ENCODE measurements at places on chromosomes 7 and 10.

DNA sequence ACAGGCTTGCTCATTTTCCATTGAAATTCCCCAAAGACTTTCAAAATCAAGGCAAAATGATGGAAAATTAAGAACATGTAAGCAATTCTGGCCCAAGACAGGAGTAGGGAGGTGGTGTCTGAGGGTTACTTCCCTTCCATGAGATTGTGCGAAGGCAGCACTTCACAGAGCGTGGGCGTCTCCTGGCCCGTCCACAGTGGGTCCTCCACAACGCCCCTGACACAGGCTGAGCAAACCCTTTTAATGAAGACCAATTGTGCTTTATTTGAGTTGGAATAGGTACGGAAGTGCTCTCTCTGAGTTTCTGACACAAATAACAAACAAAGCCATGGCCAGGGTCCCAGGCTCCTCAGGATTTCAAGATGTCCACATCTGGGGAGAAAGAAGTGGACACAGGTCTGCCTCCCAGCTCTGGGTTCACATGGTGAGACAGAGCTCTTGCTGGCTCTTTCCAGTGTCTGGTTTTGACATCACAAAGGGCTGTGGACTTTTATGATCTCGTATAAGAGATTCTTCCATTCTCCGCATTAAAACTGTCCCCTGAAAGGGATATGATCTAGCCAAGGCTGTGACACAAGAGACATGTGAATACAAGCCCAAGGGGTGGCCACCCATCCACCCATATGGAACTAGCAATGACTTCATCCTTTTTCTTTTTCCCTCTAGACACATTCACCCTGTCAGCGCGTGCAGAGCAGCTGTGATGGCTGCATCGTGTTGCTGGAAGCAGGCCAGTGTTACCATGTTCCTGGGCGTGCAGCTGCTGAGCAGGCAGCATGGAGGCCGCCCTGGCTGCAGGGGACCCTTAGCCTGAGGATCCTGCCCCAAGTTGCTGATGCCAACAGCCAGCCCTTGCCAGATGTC is 145.6 kb downstream of the ADAM12 start:
- DNase-seq: no peak

DNA sequence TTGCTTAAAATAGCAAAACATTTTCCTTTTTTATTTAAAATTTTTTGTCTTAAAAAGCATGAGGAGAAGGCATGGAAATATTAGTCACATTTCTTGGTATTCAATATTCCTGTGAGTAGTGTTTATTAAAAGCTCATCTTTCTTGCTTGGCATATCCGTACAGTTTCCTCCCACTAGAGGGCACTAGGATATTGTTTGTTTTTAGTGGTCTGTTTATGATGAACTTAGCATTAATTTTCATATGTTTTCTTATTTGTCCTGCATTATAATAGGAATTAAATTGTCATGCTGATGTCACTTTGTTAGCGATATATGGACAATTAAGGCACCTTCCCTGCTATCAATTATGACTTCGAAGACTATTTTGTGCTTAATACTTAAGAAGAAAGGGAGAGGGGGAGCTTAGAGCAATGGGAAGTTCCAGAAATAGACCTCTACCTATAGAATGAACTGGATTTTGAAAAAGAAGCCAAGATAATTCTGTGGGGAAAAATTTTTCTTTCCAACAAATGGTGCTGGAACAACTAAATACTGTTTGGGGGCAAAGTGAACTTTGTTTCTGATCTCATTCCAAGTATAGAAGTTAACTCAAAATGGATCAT is 91.0 kb upstream of the STRIP2 start:
- no peak for DNase-seq

GRCh38 chr10:44186821-44187220 is 198.1 kb downstream of the CXCL12 start:
- no peak for DNase-seq

- no peak for DNase-seq
Observed at GRCh38 chr7:97024209-97025129, at the start of gene DLX5. Gene DLX5 (minus strand): TSS chr7:97024831. CDS start chr7:97024623, 208 bp downstream.

- no peak for DNase-seq
Observed at GRCh38 chr10:6977398-6978186, 397.5 kb upstream of the PRKCQ start.

DNA sequence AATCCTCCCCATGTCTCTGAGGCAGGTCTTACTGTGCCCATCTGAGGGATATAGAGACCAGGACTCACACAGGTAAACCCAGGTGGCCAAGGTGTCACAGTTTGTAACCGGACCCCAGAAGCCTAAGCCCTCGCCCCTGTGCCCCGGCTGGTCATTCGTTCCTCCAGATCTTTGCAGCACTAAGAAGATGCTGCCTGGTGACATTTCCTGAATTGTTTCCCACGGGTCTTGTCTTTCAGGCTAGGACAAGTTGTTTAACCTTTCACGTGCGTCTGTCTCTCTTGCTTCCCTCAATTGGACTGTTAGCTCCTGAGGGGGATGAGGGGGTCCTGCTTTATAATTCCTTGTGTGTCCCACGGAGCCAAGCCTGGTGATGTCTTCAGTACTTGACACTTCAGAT is 158.0 kb downstream of the KCNMA1 start:
- DNase-seq: no peak

DNA sequence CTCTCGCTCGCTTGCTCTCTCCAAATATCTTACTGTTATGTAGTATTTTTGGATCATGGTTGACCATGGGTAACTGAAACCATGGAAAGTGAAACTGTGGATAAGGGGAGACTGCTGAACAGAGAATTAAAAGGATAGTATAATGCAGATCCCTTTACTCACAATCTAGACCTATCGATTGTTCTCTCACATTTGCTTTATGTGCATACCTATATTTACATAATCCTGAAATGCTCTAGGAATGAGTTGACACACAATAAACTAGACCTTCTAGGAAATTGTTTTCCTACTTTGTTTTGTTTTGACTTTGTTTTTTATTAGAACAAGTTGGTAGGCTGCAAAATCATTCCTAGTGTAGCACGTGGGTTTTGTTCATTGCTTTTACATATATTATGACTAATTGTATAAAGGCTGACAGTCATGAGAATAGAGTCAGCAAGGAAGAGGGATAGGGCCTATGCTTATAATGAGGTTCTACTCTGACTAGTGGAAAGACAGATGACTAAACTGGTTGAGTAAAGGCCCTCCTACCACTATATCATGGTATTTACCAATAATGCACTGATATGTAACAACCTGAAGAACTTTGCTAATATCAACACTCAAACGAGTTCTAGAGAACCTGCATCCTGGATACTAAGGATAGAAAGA is 175.3 kb upstream of the TARP start:
- DNase-seq: no peak

DNA sequence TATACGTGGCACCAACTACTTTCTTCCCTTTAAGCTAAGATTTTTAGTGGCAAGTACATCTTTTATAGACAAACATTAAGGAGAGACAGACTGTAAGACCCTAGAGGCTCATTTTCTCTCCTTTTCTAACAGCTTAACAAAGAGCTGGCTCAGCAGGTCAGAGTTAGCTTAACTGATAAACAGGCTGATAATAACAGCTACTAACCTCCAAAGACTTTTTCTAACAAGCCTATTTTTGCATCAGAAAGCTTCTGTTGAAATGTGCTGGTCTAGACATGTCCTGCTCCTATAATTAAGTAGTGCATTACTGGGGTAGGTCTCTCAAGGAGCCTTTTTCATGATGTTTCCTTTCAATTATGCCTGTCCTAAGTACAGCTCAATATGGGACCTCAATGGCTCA is 238.2 kb upstream of the FAM3C start:
- no peak for DNase-seq

- DNase-seq: no peak
Observed at GRCh38 chr10:27558612-27559020, 54.5 kb downstream of the RAB18 start.

DNA sequence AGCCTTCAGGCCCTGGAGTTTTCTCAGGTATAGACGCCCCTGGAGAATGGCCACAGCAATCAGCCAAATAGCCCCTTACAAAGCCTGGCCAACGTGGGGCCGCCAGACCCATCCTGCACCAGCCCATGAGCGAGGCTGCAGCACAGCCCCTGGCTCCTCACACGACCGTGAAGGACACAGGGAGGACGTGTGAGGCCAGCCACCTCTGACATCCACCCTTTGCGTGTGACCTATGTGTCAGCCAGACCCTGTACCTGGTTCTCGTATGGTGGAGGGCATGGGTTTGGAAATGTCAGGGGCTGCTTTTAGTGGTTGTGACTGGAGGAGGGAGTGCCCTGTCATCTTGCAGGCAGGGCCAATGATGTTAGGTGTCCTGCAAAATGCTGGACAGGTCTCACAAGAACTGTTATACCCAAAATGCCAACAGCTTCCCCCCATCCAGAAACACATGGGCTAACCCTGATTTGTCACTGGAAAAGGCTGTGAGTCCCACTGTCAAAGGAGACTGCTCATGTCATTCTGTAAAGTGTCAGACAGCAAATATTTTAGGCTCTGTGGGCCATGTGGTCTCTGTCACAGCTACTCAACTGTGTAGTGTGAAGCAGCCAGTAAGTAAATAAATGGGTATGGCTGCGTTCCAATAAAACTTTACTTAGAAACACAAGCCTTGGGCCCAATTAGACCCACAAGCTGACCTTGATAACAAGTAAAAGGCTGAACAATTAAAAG is 30.0 kb downstream of the NOD1 start:
- no peak for DNase-seq

- DNase-seq: no peak
Observed at GRCh38 chr7:132387596-132387995, 188.7 kb downstream of the PLXNA4 start.

- no peak for DNase-seq
Observed at GRCh38 chr7:84701524-84702306, 485.1 kb downstream of the SEMA3D start.

DNA sequence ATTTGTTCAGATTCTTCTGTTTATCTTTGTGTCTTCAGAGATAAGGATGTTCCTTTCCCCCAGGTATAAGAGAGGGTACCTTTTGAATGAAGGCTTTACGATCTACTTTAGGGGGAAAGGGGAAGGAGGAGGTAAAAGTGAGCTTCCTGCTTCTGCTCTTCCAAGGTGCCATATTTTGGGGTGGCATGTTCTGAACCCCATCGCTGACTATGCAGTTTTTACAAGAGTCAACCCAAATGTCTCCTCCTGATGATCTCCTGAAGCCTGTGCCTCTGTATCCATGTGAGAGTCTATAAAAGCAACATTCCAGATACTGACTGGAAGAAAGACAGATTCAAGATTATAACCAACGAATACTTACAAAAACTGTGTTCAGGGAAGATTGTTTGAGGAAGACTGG is 102.5 kb downstream of the ZNF277 start:
- no peak for DNase-seq

Data from stimulated activated CD4-positive, alpha-beta T cell treated with anti-CD3 and anti-CD28 coated beads, Interleukin-15, amount 100 ng/mL, for 48 hours (primary cell).